ENCODE measurements at places on chromosomes 7 and 10.

GRCh38 chr7:53740971-53741370, 705.5 kb downstream of the POM121L12 start:
- DNase-seq: no peak

DNA sequence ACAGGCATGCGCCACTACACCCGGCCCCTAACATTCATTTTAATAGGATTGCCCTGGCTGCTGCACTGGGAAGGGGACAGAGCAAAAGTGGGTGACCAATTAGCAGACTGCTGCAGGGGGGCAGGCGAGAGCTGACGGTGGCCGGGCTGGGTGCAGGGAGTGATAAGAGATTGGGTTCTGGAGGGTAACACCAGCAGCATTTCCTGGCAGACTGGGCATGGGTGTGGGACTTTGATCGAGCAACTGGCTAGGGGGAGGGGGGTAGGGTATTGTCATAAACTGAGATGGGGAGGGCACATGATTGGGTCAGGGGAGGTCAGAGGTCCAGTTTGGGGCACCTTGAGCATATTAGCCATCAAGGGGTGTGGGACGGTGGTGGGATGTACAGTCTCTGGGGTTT, 20.2 kb upstream of the AMZ1 start:
- no peak for DNase-seq

GRCh38 chr10:35843524-35844181, 201.6 kb upstream of the FZD8 start:
- no peak for DNase-seq

DNA sequence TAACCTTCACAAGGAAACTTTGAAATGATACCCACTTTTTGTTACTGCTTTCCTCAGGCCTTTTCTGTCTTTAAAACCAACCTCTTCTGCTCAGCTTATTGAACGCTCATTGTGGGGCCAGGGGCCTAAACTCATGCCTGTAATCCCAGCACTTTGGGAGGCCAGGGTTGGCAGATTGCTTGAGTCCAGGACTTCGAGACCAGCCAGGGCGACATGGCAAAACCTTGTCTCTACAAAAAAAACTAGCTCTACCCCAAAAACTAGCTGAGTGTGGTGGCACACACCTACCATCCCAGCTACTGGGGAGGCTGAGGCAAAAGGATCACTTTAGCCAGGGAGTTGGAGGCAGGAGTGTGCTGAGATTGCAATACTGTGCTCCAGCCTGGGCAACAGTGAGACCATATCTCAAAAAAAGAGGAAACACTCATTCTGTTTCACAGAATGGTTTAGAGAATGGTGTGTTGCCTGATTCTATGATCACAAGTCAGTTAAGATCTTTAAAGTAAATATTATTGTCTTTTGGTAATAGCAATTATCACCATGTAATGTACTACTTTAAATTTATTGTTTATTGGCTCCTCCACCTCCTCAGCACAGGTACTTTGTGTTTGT, 51.1 kb downstream of the KCTD7 start:
- DNase-seq: no peak

- DNase-seq: no peak
Observed at GRCh38 chr10:378930-379704, 243.9 kb downstream of the ZMYND11 start.

- peak; percentile 7 for DNase-seq
Observed at GRCh38 chr7:108114117-108114841, 15.9 kb downstream of the LAMB4 start.

- DNase-seq: no peak
Observed at GRCh38 chr10:91434041-91434440, 23.9 kb downstream of the HECTD2 start.

GRCh38 chr7:1131471-1132265, 28.3 kb downstream of the ZFAND2A start:
- no peak for DNase-seq

GRCh38 chr7:100173806-100174495, 3.2 kb downstream of the GPC2 start:
- no peak for DNase-seq

- no peak for DNase-seq
Observed at GRCh38 chr7:132643302-132643701, 67.0 kb upstream of the PLXNA4 start.

DNA sequence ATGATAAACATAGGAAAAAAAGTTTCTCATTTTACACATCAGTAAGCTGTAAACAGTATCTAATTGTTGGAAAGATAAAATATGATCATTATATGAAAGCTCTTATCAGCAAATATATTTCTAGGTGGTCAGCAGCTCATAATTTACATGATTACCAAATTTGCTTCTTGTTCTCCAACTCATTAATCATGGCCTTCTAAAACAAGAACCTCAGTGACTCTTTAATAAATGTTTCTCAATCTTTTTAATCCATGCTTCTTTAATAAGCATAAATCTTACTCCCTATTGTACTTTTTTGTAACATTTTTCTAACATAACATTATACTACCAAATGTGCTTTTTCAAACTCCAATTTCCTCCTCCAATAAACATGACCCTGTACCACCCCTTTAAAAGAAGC, 5.9 kb downstream of the ITGB1 start:
- DNase-seq: no peak

DNA sequence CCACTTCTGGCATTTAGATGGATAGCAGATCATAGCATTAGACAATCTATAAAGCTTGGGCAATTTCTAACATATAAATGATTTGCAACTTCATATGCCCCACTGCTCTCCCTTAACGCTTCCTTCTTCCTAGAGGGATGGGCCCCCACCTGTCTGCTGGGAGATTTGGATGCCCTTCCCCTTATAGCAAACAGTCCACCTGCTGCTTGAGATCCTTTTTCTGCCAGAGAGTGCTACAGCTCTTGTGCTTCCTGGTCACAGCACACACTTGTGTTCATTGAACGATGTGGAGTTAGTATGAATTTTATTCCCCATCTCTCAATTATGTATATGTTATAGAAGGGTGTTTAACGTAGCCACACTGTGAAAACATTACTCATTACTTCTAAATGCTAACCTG, 10.4 kb upstream of the PCGF5 start:
- DNase-seq: no peak

- no peak for DNase-seq
Observed at GRCh38 chr7:96833676-96834453, 124.2 kb upstream of the SEM1 start.

DNA sequence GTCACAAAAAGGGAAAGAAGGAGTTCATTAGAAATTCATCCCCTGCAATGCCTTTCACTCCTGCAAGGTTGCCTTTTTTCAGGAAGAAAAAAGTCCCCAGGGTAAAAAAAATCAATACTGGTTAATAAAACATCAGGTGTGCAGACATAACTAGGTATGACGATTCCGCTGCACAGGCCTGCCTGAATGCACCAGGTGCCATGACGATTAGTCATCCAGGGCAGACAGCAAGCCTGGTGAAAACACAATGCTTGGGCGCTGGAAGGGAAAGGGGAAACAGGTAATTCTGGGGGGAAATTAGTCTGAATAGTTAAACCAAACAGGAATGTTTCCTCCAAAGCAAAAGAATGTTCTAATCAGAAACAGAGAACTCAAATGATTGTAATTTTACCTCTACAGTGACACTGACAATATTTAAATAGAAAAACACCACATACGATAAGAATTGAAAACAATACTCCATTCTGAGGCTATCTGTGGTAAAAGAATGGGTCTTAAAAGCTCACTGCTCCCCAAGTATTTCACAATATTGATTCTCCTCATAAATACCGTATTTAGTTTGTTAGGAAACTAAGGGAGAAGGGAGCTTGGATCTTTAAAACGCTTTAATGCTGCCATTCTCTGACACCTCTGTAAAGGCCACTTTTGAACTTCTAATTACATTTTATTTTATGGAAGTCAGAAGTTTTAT, 45.2 kb downstream of the VPS41 start:
- DNase-seq: no peak

DNA sequence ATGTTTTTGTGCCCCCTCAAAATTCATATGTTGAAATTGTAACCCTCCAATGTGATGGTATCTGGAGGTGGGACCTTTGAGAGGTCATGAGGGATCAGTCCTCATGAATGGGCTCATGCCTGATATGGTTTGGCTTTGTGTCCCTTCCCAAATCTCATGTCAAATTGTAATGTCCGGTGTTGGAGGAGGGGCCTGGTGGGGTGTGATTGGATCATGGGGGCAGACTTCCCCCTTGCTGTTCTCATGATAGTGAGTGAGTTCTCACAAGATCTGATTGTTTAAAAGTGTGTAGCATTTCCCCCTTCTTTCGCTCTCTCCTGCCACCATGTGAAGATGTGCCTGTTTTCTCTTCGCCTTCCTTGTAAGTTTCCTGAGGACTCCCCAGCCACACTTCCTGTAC, 53.4 kb downstream of the TLL2 start:
- DNase-seq: no peak

- DNase-seq: no peak
Observed at GRCh38 chr7:96233084-96233483, 88.8 kb downstream of the SLC25A13 start.

DNA sequence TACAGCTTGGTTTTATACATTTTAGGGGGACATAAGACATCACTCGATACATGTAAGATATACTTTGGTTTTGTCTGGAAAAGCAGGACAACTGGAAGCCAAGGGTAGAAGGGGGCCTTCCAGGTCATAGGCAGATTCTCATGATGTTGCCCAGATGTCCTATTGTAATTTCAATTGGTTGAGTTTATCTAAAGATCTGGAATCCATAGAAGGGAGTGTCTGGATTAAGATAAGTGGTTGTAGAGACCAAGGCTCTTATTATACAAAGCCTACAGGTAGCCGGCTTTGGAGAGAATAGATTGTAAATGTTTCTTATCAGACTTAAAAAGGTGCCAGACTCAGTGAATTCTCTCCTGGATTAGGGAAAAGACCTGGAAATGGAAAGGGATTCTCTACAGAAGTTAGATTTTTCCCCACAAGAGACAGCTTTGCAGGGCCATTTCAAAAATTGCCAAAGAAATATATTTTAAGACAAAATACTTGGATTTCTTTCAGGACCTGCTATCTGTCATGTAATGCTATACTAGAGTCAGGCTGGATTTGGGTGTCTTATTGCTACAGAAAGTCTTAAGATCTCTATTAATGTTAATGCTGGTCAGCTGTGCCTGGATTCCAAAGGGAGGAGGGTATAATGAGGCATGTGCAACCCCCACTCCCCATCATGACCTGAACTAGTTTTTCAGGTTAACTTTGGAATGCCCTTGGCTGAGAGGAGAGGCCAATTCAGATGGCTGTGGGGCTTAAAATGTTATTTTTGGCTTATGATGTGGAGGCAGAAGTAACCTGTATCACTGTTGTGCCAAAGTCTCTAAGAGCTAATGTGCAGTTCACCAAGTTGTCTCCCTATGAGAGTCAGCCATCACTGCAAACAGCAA, 511.1 kb upstream of the C7orf33 start:
- DNase-seq: no peak

DNA sequence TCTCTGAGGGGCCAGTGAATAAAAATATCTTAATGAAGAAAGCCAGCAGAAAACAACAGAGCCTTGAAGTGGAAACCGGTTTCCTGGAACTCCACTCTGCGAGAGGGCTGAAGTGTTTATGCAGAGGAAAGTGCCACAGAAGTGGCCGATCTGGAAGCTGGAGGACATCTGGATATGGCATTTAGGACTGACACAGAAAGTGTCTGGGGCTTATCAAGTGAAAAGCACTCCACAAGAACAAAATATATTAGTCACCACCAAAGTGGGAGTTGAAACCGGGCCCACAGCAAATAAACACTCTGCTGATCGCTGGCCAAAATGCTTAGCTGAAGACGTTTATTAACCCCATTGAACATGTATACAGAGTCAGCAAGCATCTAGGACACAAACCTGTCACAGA, 7.8 kb downstream of the NOD1 start:
- no peak for DNase-seq

DNA sequence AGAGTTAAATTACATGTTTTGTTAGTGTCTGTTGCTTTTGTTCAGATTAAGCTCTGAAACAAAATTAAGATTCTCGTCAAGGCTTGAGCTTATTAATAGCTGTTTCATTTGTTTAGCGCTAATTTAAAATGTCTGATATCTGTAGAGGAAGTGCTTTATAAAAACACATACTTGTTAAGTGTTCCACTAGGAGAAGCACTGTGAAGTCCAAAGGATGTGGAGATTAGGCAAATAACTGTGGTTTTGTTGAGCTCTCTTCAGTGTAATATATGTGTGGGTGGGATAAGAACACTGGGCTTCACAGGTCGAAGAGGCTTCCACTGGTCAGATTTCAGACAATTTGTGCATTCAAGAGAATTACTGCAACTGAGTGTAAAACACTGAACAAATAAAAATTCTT, 242.0 kb downstream of the AUTS2 start:
- no peak for DNase-seq

- DNase-seq: no peak
Observed at GRCh38 chr10:104337521-104337984, 712 bp downstream of the ITPRIP start.

GRCh38 chr10:94103801-94104221, 110.1 kb downstream of the PLCE1 start:
- no peak for DNase-seq

GRCh38 chr10:51186361-51186760, 112.1 kb downstream of the PRKG1 start:
- no peak for DNase-seq

- no peak for DNase-seq
Observed at GRCh38 chr7:138618933-138619332, 82.2 kb downstream of the SVOPL start.

- DNase-seq: no peak
Observed at GRCh38 chr10:50883629-50884028, 1.8 kb downstream of the A1CF start.

DNA sequence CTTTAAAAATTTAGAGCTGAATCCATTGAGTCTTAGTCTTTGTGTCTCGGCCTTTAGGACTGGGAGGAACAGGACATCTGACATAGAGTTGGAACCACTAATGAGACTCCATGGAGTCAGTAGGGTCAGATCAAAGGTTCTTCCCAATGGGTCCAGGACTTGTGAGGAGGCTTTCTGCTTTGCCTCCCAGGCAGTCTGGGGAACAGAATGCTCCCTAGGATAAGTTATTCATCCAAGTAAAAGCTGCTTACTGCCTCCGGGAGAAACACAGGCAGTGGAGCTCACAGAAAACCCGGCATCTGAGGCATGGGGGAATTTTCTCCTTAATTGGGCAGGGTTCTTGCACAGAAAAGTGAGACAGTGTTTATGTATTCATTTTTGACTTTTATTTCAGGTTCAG, 216.4 kb downstream of the SEC23IP start:
- no peak for DNase-seq

- DNase-seq: no peak
Observed at GRCh38 chr7:84204655-84205054, 10.1 kb upstream of the SEMA3A start.

GRCh38 chr10:80540981-80541750, 3.5 kb downstream of the SH2D4B start:
- DNase-seq: no peak

DNA sequence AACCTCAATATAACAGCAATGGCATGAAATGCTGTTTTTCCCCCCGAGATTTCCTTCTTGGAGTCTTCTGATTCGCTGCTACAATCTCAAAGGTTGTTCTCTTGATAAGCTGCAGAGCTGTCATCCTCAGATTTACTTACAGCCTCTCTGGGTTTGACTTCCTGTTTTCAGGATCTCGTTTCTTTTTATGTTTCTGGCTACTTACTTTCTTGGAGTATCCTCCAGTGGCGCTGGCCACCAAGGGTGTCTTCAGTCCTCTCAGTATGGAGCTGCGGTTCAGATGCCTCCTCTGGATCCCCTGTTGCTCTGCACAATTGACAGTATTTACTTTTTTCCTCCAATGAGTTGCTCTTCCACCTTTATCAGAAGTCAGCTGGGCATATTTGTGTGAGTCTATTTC, 152.0 kb upstream of the TMEM72 start:
- DNase-seq: no peak
